CMK (cell line): ENCODE measurements at places on chromosomes 6 and 20.

DNA sequence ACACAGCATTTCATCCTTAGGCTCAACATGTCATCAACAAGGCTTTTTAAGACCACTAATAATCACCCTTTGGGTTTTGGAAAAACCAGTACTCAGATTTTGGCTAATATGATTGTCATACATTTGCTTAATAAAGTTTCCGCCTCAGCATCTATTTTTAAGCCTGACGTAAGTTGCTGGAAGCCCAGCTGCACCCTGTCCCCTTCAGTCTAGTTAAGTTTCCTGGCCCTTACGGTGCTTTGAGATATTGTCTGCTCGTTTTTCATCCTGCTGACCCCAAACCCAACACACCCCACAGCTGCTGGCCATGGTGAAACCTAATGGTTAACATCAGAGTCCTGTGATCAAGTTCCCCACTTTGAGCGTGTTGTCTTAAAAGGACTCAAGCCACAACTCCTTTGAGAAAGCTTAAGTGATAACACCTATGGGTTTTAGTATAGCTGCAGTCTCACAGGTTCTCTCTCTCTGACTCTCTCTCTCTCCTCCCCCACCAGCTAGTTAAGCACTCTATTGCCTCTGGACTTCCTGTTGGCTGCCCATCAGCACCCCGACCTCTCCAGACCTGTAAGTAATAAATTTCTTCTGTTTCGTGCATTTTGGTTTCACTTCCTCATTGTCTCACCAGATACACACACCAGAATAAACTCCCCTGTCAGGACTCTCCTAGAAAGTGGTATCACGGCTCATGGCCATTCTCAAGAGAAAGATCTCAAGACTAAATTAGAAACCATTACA, 802.0 kb downstream of the C6orf118 start:
- DNase-seq, result no peak

DNA sequence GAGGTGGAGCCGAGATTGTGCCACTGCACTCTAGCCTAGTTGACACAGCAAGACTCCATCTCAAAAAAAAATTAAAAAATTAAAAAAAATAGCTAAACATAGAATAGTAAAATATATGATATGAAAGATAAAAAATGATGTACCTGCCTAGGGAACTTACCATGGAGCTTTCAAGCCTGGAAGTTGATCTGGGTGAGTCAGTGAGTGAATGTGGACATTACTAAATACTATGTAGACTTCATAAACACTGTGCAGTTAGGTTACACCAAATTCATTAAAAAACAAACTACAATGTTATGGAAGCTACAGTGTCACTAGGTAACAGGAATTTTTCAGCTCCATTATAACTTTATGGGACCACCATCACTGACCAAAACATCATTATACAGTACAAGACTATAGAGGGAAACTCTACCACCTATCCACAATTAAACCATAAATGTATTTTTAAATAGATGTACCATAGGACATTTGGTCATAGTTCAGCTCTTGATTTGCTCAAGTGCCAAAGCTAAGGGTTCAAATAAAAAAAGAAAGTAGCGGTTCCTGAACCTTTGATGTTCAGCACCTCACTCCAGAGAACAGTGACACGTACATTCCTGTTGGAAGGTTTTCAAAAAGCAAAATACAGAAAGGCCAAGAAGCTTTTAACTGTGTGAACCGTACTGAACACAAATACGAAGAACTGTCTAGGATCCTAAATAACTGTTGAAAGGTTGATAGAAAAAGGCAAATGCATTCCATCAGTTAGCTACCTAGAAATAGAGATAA, 52.4 kb upstream of the SPDEF start:
- no peak for DNase-seq

GRCh38 chr6:150207931-150208570, 65.2 kb downstream of the PPP1R14C start:
- DNase-seq, result no peak

GRCh38 chr6:22113026-22113766, 183.6 kb downstream of the PRL start:
- no peak for DNase-seq

- no peak for DNase-seq
Observed at GRCh38 chr20:3577366-3577765, 85.8 kb downstream of the GFRA4 start.

- DNase-seq, result no peak
Observed at GRCh38 chr6:134041093-134041492, 11.3 kb downstream of the SLC2A12 start.

DNA sequence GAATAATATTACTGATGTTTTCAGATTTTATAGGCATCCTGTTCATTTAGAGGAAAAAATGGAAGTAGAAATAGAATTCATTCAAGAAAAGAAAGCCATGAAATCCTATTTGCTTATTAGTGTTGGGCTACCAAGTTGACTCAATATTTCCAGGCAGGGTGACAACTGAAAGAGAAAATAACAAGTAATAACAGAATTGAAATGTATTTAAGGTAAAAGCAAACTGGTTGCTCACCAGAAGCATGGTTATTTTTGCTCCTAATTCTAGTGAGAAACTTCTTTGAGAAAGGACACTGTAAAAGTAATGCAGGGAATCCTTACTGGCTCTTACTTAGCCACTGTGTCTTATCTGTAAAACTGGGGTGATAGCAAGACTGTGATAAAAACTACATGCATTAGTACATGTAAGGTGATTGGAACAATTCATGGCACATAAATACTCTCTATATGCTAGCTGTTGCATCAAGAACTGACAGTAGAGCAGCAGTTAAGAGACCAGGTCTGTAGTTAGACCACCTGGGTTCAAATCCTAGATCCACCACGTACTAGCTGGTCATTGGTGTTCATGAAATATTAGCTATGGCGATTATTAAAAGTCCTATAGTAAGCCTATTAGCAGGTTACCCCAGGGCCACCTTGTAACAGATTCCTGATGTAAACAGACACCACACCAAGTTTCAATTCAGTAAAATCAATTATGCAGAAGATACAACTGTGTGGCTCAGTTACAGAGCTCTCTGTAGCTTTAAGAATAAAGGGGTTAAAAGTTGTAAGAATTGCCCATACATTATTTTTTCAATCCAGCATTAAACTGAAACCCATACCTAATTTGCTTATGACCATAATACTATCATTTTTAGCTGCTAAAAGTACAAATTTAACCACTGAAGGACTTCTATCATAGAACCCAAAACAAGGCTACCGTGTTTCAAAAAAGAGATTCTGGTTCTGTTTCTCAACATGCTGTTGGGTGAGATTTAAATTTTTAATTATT, 159.2 kb upstream of the COL21A1 start:
- DNase-seq, result no peak

DNA sequence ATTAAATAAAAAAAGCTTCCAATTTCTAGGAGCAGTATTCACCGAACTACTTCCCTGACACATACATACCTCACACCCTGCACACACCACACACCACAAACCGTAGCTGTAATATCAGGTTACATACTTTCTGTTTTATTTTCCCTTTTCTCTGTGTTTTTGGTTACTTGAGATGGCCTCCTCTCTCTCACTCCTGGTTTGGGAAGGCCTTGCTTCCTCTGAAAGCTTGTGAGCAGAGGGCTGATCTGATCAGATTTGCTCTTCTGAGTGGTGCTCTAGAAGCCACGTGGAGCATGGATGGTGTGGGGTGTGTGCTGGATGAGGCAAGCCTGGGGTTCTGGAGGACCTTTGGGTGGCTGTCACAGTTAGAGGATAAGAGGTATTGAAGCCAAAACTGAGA, 20.9 kb downstream of the UTRN start:
- no peak for DNase-seq

DNA sequence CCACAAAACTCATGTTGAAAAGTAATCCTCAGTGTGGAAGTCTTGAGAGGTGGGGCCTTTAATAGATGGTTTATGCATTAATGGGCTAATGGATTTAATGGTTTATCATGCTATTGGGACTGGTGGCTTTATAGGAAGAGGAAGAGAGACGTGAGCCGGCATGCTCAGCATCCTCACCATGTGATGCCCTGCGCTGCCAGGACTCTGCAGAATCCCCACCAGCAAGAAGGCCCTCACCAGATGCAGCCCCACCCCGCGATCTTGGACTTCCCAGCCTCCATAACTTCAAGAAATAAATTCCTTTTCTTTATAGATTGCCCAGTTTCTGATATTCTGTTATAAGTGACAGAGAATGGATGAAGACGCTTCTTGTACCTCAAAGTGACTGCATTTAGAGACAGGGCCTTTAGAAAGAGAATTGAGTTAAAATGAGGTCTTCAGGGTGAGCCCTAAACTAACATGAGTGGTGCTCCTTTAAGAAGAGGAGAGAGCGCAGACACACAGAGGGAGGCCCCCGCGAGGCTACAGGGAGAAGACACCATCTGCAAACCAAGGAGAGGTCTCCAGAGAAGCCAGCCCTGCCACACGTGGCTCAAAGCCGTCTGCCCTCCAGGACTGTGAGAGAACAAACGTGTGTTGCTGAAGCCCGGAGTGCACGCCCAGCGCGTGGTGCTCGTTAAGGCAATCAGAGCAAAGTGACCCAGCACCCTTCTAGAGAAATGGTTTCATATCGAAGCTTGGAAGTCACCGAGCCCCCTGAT, 56.9 kb downstream of the IRF4 start:
- DNase-seq, result no peak

DNA sequence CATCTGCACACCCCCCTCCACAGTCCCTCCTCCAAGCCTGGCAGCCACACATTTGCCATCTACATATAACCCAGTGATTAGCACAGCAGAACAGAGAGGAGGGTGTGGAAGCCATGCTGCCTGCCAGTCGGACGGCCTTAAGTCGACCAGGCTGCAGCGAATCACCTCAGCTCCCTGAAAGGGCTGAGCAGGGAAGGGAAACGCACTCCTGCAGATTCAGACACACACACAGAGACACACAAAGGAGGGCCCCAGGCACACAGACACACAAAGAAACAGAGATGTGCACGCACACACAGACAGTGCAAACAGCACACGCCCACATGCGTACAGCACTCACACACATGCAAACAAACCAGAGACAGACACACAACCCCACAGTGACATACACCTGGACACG, 11.2 kb upstream of the SIRPA start:
- DNase-seq, result no peak

GRCh38 chr20:43723186-43723585, 3.6 kb downstream of the GTSF1L start:
- DNase-seq, result no peak

DNA sequence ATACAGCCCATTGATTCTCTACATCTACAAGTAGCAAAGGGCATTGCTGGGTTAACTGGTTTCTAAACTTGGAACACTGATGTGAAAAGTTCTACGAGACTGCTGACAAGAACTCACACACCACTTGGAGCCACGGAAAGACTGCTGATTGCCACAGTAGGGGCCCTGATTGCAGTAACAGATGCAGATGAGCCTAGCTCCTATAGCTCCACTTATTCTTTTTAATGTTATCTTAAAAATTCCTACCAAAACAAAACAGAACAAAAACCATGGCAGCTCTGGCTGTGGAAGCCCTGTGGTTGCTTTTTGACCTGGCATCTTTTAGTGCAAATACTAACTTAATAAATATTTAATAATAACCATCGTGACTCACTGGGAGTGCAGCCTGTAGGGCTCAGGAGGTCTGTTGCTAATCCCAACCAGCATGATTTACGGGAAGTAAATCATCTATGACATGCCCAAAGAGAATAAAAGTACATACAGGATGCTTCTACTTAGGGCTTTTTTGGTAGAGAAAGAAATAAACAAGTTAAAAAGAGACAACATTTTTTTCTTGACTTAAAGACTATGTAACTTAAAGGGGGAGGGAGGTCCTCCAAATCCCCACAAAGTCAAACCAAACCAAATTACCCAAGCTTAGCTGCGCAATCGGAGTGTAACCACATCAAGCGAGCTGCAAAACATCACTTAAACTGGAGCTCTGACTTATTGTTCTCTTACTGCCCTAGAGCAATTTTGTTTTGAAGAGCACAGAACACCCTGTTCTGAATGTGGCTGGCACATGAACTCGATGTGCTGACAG, 87.2 kb downstream of the FKBP5 start:
- no peak for DNase-seq

DNA sequence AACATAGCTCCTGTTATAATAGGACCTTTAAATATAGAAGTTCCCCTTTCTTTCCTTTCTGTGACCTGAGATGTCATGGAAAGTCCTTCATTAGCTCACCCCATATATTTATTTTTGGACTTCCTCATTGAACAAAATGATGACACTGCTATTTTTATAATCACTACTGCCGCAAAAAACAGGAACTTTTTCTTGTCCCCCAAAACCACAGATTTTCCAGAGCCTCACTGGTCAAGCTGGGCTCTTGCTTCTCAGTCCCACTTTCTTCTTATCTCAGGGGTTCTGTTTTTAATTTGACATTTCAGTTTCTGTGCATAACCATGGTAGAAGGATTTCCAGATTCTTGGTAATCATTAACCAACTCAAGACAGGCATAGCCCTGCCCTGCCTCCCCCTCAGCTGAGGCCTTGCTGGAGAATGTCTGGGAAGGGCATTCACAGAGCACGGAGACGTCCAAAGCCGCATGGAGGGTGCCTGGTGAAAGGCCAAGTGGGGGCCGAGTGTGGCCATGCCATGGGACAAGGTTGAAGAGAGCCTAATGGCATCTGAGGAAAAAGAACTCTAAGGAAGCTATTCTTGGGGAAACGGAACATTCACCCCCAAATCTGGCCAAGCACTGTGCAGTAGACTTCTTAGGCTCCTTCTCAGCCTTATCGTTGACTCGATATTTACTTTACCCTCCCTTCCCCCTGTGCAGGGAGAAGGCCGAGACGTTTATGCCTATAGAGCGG, 73.7 kb downstream of the EDN1 start:
- DNase-seq, result no peak

DNA sequence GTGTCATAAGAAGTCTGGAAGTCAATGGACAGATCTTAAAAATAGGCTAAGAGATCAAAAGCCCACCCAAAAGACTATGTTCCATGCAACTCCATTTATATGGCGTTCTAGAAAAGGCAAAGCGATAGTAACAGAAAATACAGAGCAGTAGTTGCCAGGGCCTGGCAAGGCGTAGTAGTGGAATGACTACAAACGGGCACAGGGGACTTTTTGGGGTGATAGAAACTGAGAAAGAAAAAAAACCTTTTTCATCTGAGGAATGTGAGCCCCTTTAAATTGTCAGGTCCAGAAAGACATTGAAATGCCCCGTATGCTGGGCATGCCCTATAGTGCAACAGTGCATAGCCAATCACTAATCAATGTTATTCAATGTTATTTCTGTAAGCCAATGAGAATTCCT, 47.2 kb upstream of the FAM50B start:
- no peak for DNase-seq

DNA sequence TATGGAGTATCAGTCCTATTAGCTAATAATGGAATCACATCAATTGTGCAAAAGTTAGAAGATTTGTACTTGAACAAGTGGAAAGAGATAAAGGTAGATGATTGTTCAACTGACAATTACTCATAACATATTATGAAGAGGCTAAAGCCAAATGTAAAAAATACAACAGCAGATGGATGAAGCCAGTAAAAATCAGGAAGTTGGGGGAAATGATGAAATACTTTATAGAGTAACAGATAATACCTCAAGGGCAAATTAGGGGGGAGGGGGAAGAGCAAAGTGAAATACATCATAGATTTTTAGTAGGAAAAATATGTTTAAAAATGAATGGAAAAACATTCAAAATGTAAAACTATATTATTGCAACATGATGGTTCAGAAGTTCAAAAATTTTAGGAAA, 114.0 kb downstream of the PDSS2 start:
- no peak for DNase-seq

GRCh38 chr20:57573894-57574293, 13.0 kb downstream of the PCK1 start:
- DNase-seq, result no peak

- no peak for DNase-seq
Observed at GRCh38 chr20:19677336-19677735, 80.7 kb upstream of the RIN2 start.
